ENCODE measurements at places on chromosomes 12 and 14.

GRCh38 chr12:5429741-5430557 is 2.0 kb upstream of the NTF3 start:
- no peaks in the 10 kb centered on the region for H3K36me3 ChIP-seq
- no peak overlapping the region for H3K4me3 ChIP-seq
- H3K27me3 ChIP-seq, result peaks cover 52% of the 10 kb centered on the region
- H3K27ac ChIP-seq, result no peak overlapping the region
- H3K4me1 ChIP-seq, result peaks cover 3% of the 10 kb centered on the region

- H3K4me1 ChIP-seq, result peaks cover 66% of the 10 kb centered on the region
- H3K36me3 ChIP-seq, result peaks cover 2% of the 10 kb centered on the region
- DNase-seq, result no peak
Observed at GRCh38 chr14:60651796-60652673, 2.8 kb upstream of the SIX1 start.

GRCh38 chr12:111089616-111090015 is 169.2 kb upstream of the MYL2 start:
- DNase-seq, result no peak
- H3K4me3 ChIP-seq, result no peak overlapping the region
- H3K36me3 ChIP-seq, result no peaks in the 10 kb centered on the region
- H3K4me1 ChIP-seq, result peaks cover 6% of the 10 kb centered on the region
- H3K27me3 ChIP-seq, result peaks cover 29% of the 10 kb centered on the region

DNA sequence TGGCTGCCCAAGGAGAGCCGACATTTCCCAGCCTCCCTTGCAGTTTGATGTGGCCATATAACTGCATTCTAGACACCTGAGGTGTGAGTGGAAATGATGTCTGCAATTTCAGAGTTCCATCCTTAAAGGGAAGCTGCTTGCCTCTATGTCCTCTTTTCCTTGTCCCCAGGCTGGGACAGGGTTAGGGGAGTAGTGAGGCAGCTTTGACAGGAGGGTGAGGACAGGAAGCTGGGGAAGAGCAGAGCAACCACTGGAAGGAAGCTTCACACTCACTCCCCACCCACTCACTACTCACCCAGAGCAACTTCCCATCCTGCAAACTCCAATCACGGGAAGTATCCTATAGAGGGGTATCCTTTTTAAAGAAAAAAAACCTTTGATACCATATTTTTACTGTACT is 28.9 kb upstream of the LTA4H start:
- no peak overlapping the region for H3K27ac ChIP-seq
- DNase-seq, result no peak

GRCh38 chr14:59228421-59228820 is 40.0 kb downstream of the DAAM1 start:
- no peak overlapping the region for H3K4me3 ChIP-seq
- DNase-seq, result no peak
- no peaks in the 10 kb centered on the region for H3K27me3 ChIP-seq

DNA sequence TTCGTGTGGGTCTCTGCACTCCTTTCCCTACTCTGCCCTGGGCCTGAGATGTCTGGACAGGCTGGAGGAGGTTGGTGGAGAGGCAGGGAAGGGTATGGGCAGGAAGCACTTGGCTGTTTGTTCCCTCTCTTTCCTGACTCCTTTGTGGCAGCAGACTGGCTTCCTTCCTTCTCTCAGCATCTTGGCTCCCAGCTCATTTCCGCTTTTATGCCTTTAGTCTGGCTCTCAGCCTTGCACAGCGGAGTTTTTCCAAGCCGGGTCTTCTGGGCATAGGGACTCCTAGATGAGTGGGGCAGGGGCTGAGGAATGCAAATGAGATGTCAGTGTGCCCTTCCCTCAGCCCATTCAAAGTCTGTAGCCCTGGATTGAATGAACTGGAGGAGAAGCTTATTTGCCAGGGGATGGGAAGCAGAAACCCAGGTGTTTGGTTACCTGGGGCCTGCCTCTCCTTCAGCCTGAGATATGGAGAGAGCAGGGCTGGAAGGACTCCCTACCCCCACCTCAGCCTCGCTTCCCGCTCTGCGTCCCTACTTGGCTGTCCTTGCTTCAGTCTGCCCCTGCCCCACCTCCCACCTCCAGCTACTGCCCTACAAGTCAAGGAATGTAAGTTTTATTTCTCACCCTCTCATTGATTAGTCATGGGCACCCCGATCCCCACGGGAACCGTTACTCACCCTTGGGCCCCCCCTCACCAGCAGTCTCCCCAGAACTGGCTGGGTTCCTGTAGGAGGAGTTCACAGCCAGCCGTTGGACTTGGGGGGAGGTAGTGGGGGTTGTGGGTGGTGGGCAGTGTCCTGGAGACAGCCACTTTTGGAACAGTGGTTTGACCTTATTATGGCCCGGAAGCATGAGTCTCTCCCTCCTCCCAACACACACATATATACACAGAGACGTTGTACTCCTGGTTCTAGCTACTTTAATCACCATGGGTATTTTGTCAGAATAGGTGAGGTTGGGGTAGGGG is 9.3 kb upstream of the ITGA5 start:
- no peak overlapping the region for H3K27ac ChIP-seq
- H3K4me1 ChIP-seq, result peaks cover 28% of the 10 kb centered on the region
- no peak overlapping the region for H3K4me3 ChIP-seq
- H3K27me3 ChIP-seq, result peaks cover 46% of the 10 kb centered on the region
- no peaks in the 10 kb centered on the region for H3K36me3 ChIP-seq

DNA sequence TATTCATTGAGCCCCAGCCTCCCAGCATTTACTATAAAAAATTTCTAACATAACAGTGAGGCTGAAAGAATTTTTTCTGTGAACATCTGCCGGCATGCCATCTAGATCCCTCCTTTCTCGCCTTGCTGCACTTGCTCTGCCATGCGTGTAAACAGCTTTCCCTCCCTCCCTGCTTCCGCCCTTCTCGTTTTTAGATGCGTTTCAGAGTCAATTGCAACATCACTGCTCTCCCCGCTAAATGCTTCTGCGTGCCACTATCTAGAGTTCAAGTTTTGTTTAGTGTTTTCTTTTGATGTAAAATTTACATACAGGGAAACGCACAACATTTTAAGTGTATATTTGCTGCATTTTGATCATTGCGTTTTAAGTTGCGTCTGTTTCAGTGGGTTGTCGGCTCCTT is 83.6 kb downstream of the CCDC92 start:
- H3K27me3 ChIP-seq, result peaks cover 28% of the 10 kb centered on the region
- H3K27ac ChIP-seq, result no peak overlapping the region
- no peaks in the 10 kb centered on the region for H3K4me1 ChIP-seq

- peaks cover 17% of the 10 kb centered on the region for H3K4me1 ChIP-seq
- no peaks in the 10 kb centered on the region for H3K36me3 ChIP-seq
- no peak overlapping the region for H3K27ac ChIP-seq
- no peak overlapping the region for H3K4me3 ChIP-seq
- H3K27me3 ChIP-seq, result peaks cover 14% of the 10 kb centered on the region
Observed at GRCh38 chr12:24952389-24952788, 3.5 kb upstream of the BCAT1 start.

- H3K4me3 ChIP-seq, result no peak overlapping the region
- H3K4me1 ChIP-seq, result no peaks in the 10 kb centered on the region
- no peaks in the 10 kb centered on the region for H3K27me3 ChIP-seq
Observed at GRCh38 chr12:38328306-38328895, 11.8 kb downstream of the ALG10B start.

- no peak overlapping the region for H3K27ac ChIP-seq
- no peaks in the 10 kb centered on the region for H3K27me3 ChIP-seq
- H3K4me3 ChIP-seq, result no peak overlapping the region
- DNase-seq, result no peak
Observed at GRCh38 chr14:75896341-75896740, 85.5 kb downstream of the TGFB3 start.

- no peaks in the 10 kb centered on the region for H3K4me1 ChIP-seq
- no peaks in the 10 kb centered on the region for H3K36me3 ChIP-seq
- no peak overlapping the region for H3K4me3 ChIP-seq
- DNase-seq, result no peak
Observed at GRCh38 chr12:65602253-65602609, 222.1 kb upstream of the HMGA2 start.

GRCh38 chr12:131734336-131735152 is 23.7 kb downstream of the SFSWAP start:
- H3K36me3 ChIP-seq, result peaks cover 27% of the 10 kb centered on the region
- no peak overlapping the region for H3K27ac ChIP-seq
- H3K4me1 ChIP-seq, result peaks cover 4% of the 10 kb centered on the region
- no peak overlapping the region for H3K4me3 ChIP-seq

DNA sequence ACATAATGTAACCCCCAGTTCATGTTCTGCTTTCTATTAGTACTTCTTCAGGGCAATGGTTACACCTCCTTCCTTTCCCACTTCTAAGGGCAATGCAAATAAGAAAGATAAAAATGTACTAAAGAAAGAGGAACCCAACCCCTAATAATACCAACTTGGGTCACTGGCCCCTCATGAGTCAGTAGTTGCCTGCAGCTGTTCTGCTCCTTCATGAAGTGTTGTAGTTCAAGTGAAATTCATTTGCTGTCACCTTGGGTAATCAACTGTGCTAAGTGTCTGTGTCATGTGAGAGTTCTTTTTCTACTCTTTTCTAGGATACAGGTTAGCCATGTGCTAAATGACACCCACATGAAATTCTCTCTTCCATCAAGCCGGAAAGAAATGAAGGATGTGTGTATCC is 91.8 kb downstream of the PLXNC1 start:
- H3K4me1 ChIP-seq, result peaks cover 22% of the 10 kb centered on the region
- no peak overlapping the region for H3K27ac ChIP-seq
- peaks cover 36% of the 10 kb centered on the region for H3K36me3 ChIP-seq
- no peaks in the 10 kb centered on the region for H3K27me3 ChIP-seq
- H3K4me3 ChIP-seq, result no peak overlapping the region

GRCh38 chr12:44717612-44718011 is 158.5 kb downstream of the NELL2 start:
- no peak for DNase-seq
- H3K27me3 ChIP-seq, result no peaks in the 10 kb centered on the region
- peaks cover 3% of the 10 kb centered on the region for H3K36me3 ChIP-seq
- peaks cover 2% of the 10 kb centered on the region for H3K4me1 ChIP-seq

DNA sequence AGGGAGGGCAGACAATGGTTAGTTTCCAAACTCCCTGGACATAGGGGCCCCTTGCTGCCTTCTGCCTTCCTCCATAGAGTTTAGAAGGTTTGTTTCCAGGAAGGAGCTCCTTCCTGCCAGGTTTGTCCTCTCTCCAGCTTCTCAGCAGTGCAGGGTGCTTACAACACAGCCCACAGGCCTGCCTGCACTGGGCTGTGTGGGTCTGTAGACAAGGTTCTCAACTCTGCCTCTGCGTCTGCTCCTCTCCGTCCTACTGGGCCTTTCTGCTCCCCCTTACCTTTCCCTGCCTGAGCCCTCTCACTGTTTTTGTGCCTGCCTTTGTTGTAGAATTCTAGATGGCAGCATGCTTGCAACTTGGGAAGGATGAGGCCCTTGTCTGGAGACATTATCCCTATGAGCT is 124.0 kb downstream of the SAMD4A start:
- no peak overlapping the region for H3K4me3 ChIP-seq
- DNase-seq, result no peak
- H3K27ac ChIP-seq, result no peak overlapping the region
- H3K36me3 ChIP-seq, result peaks cover 2% of the 10 kb centered on the region
- peaks cover 79% of the 10 kb centered on the region for H3K27me3 ChIP-seq
- H3K4me1 ChIP-seq, result peaks cover 14% of the 10 kb centered on the region

- DNase-seq, result no peak
- H3K36me3 ChIP-seq, result no peaks in the 10 kb centered on the region
- no peak overlapping the region for H3K4me3 ChIP-seq
Observed at GRCh38 chr12:51868821-51869495, 18.9 kb upstream of the ANKRD33 start.

DNA sequence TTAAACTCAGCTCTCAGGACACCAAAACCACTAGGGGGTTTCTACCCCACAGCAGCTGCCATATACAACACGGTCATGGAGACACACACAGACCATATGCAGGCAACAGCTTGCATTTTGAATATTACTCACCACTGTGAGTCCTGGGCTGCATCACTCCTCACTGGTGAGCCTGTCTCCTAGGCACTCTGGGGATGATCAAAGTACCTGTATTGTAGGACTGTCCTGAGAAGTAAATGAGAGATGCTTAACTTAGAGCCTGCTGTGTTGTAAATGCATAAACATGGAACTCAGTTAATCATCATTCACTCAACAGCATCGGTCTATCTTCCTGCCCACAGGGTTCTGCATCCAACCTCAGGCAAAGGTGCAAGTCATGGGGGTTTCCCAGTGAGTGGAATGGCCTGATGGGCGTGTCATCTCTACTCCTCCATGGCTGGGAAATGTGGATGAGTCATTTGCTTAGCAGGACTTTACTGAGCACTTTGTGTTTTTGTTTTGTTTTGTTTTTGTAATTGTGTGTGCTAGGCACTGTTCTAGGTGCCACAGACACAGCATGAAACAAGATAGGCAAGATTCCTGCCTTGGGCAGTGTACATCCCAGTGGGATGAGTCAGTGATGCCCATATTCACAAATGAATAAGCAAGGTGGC is 1141.2 kb upstream of the TMEM132C start:
- peak; percentile 67 for DNase-seq
- H3K4me1 ChIP-seq, result peaks cover 12% of the 10 kb centered on the region
- no peak overlapping the region for H3K4me3 ChIP-seq
- peaks cover 9% of the 10 kb centered on the region for H3K27me3 ChIP-seq
- peak overlapping the region; percentile 11 for H3K27ac ChIP-seq

DNA sequence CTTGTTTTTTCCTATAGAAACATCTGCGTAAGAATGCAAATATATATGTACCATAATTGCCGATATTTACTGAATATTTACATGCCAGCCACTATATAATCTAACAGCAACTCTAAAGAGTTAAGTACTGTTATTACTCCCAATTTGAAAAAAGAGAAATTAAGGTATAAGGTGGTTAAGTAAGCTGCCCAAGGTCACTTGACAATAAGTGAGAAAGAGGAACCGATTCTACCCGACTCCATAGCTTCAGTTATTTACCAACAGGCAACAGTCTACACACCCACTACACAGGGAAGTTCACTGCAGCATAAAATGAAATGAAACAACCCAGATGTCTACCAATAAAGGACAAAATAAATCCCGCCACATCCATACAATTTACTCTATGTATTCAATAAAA is 1.1 kb downstream of the MIS18BP1 start:
- no peak for DNase-seq
- H3K27ac ChIP-seq, result peak overlapping the region; percentile 81
- H3K36me3 ChIP-seq, result peaks cover 15% of the 10 kb centered on the region
- peaks cover 27% of the 10 kb centered on the region for H3K4me1 ChIP-seq
- H3K27me3 ChIP-seq, result no peaks in the 10 kb centered on the region

DNA sequence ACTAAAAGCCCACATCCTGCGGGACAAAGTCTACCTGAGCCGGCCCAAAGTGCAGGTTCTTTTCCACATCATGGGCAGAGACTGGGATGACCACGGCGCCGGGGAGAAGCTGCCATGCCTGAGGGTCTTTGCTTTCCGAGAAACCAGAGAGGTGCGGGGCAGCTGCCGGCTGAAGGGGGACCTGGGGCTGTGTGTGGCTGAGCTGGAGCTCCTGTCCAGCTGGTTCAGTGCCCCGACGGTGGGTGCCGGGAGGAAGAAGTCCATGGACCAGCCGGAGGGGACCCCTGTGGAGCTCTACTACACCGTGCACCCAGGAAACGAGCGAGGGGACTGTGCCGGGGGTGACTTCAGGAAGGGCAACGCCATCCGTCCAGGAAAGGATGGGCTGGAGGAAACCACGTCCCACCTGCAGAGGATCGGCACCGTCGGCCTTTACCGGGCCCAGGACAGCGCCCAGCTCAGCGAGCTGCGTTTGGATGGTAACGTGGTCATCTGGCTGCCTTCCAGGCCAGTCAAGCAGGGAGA is 148.1 kb downstream of the TMEM132C start:
- H3K27me3 ChIP-seq, result no peaks in the 10 kb centered on the region
- no peaks in the 10 kb centered on the region for H3K4me1 ChIP-seq
- H3K36me3 ChIP-seq, result no peaks in the 10 kb centered on the region
- H3K27ac ChIP-seq, result no peak overlapping the region
- no peak overlapping the region for H3K4me3 ChIP-seq

- peak overlapping the region; percentile 70 for H3K4me3 ChIP-seq
- H3K27ac ChIP-seq, result peak overlapping the region; percentile 75
- DNase-seq, result peak; percentile 47
- peaks cover 38% of the 10 kb centered on the region for H3K4me1 ChIP-seq
- H3K27me3 ChIP-seq, result no peaks in the 10 kb centered on the region
- H3K36me3 ChIP-seq, result peaks cover 30% of the 10 kb centered on the region
Observed at GRCh38 chr12:92363295-92364146, 217.9 kb upstream of the BTG1 start.

All from activated CD8-positive, alpha-beta memory T cell treated with anti-CD3 and anti-CD28 coated beads, Interleukin-2, amount 10 ng/mL, durations not matched to agents 7 days and 5 days (primary cell).